ENCODE measurements at places on chromosomes 6 and 20.

GRCh38 chr20:42218621-42219374, 600.6 kb upstream of the CHD6 start:
- DNase-seq, result no peak

DNA sequence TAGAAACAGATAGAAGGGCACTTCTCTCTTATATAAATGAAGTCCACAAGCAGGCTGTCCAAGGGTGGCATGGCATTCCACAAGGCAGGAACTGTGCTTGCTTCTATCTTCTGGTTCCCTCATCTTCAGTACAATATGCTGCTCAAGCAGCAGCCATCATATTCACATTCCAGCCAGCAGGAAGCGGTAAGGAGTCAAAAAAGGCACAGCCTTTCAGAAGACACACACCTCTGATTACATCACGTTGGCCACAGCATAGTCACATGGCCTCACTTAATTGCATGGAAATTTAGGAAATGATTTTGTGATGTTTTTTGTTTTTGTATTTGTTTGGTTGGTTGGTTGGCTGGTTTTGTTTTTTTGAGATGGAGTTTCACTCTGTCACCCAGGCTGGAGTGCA, 19.0 kb downstream of the REM1 start:
- no peak for DNase-seq

DNA sequence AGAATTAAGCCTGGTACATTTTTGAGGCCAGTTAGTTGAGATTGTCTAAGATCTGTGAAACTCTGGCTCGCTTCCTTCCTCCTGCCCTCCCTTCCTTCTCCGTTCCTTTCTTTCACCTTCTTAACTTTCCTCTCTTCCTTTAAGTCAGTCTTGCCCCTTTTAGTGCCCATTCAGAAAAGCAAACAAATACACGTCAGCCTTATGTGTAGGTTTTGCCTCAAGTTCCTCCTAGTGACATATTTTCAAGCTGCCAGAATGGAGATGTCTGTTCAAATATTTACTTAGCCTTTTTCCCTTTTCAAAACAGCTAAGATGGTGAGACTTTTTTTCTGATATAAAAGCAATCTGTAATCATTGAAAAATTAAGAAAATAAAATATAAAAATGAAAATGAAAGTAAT, 178.4 kb downstream of the FARS2 start:
- no peak for DNase-seq

DNA sequence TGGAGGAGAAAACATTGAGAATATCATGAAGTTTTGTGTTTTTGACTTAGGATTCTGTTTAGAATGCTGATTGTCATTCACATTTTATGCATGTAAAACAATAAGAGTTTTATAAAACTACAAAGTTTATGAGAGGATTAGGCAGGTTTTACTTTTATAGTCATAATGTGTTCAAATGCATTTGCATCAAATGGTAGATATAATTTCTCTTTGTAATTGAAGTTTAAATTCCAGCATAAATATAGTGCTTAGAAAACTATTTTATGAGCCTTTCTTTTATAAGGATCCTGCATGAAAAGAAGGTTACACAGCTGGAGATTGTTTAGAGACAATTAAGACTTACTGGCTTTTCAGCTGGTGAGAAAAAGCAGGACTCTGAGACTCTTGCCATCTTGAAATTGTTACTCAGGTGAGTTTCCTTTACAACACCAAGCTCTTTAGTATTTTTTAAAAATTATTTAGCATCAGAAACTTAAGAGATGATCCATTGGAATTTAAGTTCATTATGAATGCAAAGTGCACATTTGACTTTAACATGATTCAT, 157.1 kb upstream of the MAN1A1 start:
- DNase-seq, result no peak

- no peak for DNase-seq
These were observed 2.3 kb upstream of the PRIM2 start for GRCh38 chr6:57315111-57315510.

- no peak for DNase-seq
These were observed 132.3 kb upstream of the NHSL1 start for GRCh38 chr6:138631566-138631965.

DNA sequence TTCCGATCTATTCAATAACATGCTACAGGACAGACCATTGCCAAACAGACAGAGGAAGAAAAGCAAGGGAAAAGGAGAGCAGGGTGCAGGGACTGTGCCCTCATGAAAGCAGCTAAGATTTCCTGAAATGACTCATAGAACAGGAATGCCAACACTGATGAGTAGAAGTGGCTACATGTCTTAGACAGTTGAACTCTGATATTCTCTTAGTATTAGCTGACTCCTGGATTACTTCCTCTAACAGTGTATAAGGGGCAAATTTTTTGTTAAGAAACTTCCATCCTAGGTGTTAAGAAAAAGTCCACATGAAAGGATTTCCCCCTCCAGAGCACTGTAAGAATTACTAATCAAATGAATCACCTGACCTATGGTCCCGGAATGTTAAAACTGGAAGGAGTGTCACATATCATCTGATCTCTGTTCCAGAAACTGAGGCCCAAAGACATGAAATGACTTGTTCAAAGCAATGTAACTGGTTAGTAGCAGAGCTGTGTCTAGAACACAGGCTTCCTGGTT, 224.9 kb downstream of the IBTK start:
- DNase-seq, result no peak

- DNase-seq, result peak; percentile 68
These were observed at the start of gene RAET1G for GRCh38 chr6:149922642-149923326. Gene RAET1G (minus strand): TSS chr6:149923121. CDS start chr6:149923010, 111 bp downstream.

All from effector CD4-positive, alpha-beta T cell (primary cell).